Stimulated activated CD4-positive, alpha-beta T cell treated with anti-CD3 and anti-CD28 coated beads, Interleukin-4, amount 100 ng/mL, for 24 hours (primary cell): ENCODE measurements at places on chromosomes 7 and 10.

- no peak for DNase-seq
Observed at GRCh38 chr7:133778472-133778871, 348.7 kb upstream of the LRGUK start.

DNA sequence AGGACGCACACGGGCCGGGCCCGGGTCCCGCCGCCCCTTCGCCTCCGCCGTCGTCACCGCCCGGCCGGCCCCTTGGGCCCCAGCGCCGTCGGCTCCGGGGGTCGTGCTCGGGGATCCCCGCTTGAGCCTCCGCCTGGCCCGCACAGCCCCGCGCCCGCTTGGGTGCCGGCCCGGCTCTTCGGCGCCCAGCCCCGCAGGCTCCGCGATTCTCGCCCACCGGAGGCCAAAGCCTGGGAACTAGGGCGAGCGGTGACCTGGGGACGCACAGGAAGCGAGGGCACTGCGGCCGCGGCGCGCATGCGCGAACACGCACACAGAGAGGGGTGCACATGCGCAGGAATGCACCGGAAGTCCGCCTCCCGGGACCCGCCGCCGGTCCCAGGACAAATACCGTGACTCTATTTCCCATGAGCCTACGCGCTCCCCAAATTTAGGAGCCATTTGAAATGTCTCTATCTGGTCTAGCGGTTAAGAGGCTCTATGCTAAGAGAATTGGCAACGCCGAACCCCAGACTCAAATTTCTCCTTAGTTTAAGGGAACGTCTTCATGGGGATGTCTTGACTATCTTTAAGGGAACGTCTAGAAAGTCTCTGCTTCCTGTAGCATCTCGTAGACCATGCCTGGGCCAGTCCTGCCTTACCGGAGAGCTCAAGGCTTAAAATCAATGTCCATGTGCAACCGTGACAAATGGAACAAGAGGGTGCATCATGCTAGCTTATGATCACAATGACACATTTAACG, at the start of gene ZNF12:
TSS of gene ZNF12 (minus strand) at position 282 of the 742 bp plus-strand sequence. CDS start 1,774 bp downstream, outside the sequence.
- peak; percentile 96 for DNase-seq

- DNase-seq = no peak
Observed at GRCh38 chr7:128757203-128757602, 18.0 kb downstream of the CALU start.

DNA sequence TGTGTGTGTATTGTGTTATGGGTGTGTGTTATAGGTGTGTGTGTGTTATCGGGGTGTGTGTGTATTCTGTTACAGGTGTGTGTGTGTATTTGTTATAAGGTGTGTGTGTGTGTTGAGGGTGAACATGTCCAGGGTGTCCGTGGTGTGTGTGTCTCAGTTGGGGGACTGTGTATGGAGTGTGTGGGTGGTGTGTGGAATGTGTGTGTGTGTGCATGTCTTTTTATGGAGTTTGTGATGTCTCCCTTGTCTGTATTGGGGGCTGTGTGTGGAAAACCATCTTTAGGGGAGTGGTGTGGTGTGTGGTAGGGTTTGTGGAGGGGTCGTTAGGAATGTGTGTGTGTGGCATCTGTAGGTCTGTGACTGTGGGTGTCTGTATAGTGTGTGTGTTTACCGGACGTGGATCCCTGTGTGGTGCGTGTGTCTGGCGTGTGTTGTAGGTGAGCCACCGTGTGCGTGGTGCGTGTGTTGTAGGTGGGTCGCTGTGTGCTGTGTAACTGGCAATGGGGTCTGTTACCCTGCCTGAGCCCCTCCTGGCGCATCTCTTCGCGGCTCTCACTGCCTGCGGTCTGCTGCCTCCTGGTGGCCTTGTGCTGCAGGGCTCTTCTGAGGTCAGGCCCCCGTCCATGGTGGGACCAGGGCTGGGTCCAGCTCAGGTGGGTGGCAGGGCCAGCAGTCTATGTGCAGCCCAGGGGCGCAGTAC, 61.7 kb downstream of the PALD1 start:
- DNase-seq = peak; percentile 17

DNA sequence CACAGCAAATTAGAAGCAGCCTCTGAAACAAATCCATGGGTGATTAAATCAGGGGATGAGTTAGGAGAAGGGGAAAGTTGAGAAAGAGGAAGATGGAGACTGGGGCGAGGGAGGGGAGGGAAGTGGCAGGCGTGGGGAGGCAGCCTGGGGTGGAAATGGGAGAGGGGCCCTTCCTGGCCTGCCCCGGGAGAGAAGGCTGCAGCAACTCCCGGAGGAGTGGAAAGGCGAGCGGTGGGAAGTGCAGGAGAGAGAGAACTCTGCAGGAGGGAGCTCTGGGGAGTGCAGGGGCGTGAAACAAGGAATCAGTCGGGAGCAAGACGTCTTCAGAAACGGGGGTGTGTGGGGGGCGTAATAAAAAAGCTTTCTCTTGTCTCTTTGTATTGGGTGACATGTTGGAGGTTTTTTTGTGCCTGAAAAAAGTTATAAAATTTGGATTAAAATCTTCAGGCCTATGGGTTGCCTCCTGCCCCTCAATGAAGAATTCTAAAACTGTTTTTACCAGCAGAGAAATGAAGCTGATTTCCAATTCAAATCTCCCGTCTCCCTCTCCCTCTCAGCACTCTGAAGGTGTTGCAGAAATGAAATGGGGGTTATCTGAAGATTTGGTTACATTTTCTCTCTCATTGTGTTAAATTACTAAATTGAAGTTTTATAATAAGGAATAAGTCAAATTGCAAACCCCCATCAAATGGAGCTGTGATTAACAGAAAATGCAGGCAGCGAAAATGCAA, 4.7 kb upstream of the UNCX start:
- no peak for DNase-seq

- DNase-seq = no peak
Observed at GRCh38 chr7:115505136-115505535, 525.4 kb downstream of the TFEC start.

DNA sequence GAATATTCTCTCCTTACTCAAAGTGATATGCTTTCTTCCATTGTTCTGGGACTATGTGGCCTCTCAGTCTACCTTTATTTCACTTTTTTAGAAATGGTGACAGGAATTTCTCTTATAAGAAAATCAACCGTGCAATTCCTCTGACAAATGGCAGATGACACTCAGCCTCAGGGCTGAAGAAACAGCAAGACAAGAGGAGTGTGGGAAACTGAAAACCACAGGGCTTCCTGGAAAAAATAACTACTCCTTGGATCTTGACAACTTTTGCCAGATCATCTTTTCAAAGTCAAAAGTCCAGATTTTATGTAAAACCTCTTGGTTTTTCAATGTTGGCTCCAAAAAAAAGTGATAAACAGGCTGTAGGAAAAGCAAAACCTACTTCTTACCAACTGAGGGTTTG, 121.5 kb downstream of the TYW1B start:
- DNase-seq = no peak

DNA sequence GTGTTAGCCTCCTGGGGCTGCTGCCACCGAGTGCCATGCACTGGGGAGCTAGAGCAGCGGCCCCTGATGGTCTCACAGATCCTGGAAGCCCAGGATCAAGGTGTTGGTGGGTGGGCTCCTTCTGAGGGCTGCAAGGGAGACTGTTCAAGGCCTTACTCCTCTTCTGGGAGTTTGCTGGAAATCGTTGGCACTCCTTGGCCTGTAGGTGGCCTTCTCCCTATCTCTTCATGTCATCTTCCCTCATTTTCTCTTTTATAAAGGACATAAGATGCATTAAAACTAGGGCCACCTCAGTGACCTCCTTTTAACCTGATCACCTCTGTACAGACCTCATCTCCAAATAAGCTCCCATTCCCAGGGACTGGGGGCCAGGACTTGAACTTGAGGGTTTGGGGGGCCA, 27.0 kb upstream of the ZNF862 start:
- DNase-seq = no peak

- no peak for DNase-seq
Observed at GRCh38 chr10:90989378-90989777, 68.5 kb upstream of the ANKRD1 start.

DNA sequence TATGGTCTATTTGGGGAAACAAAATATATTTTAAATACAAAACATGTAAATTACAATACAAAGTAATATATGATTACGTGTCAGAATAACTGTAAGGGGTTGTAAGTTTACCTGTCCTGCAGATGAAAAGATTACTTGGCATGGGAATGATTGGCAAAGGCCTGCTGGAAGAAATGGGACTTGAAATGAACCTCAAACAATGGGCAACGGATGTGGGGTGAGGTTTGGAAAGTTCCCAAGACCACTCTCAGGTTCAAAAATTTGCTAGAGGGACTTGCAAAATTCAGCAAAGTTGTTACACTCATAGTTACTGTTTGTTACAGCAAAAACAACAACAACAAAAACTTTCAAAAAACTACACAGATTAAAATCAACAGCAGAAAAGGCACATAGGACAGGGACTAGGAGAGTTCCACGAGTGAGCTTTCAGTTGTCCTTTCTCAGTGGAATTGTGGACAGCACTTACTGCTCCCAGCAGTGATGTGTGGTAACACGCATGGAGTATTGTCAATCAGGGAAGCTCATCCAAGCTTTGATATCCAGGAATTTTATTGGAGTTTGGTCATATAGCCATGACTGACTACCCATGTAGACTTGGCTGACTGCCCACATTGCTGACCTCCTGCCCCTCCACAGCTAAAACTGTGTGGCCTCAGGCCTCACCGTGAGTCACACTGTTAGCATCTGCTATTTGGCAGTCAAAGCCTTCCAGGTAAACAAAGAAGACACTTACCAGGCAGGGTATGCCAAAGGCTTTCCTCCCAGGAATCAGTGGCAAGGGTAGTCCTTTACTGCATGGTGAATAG, 43.8 kb downstream of the EXOC6 start:
- no peak for DNase-seq

DNA sequence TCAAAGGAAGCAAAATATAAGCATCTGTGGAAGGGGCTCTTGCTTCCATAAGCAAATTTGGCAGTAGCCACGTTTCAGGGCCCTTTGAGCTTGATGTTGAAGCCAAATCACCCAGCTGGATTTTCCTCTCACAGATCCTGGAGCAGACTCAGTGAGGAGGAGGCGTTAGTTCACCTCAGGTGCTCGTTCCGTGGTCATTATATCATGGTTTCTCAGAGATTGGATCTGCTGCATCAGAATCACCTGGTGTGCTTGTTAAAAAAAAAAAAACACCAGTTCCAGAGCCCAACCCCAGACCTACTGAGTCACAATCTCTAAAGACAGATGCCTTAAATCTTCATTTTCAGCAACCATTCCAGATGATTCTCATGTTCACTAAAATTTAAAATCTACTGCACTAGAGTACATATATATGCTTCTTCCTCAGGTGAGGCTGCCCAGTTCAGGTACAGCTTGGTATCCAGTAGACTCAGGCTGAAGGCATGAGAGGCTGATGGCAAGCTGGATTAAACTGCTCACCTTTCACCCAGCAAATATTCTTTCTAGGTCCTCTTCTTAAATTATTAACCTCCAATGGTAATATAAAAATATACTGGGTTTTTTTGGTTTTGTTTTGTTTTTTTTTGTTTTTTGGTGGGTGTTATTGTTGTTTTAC, 24.9 kb downstream of the TFAM start:
- DNase-seq = no peak
